ENCODE measurements at places on chromosomes 3 and 15.
A peak's percentile ranks its signal among the peaks of the same experiment; 100 is the strongest.

DNA sequence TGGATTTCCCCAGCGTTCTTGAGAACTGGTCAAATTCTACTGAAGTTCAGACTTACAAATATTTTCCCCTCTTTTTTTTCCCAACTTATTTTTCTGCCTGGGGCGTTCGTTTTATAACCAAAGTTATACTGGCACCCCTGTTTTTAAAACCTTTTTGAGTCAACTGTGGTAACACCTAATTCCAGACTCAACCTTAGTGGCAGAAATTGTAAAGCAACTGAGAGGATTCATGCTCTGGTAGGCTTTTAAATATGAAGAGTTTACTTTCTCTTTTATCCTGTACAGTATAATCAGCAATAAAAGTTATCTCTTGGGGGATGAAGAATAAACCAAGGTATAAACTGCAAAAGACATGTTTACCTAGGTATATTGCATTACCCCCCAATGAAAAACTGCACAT, 2.3 kb downstream of the IL5RA start:
- no peak for DNase-seq

- no peak for DNase-seq
These were observed 72.6 kb downstream of the NPTN start for GRCh38 chr15:73560501-73561117.

GRCh38 chr3:10532939-10533736, 27.8 kb upstream of the ATP2B2 start:
- DNase-seq: no peak

DNA sequence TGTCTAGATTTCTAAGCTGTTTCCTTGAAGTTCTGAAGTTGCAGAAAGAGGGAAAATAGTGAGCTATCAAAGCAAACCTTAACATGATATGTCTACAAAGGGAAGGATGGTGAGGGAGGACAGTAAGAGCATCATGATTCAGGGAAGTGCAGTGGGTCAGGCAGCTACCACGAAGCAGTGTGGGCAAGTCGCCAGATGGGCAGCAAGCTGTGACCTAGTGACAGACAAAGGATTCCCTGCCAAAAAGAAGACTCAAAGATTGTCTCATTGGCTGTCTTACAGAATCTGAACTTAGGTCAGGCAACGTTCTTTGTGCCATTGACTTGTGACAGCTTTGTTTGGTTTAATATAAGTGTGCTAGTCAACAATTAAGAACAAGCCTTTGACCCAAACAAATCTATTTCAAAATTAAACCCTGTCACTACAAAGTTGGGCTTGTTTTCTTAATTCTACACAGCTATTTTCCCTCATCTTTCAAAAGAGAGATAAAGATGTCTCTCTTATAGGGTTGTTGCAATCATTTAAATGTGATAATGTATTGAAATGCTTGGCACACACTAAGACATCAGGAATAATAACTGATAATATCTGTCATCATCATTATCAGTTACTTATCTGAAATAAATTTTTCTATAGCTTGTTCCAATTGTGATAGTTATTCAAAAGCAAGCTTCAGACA, 153.3 kb downstream of the ECT2 start:
- no peak for DNase-seq

DNA sequence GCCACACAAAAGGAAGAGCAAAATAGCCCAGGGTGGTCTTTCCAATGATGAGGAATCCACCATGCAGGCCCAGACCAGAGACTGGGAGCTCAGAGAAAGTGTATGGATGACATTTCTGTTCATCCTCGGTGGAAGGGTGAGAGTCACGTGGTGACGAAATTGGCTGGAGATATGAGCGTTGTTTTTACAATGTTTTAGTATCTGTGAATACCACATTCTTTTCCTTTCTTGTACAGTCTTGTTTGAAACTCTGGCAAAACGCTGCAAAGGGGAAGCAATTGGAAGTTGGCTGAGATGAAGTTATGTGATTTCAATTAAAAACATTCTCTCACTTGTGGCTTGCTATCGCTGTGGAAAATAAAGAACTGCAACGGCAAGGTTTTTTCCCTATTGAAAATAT, 137.5 kb downstream of the MAGI1 start:
- no peak for DNase-seq

DNA sequence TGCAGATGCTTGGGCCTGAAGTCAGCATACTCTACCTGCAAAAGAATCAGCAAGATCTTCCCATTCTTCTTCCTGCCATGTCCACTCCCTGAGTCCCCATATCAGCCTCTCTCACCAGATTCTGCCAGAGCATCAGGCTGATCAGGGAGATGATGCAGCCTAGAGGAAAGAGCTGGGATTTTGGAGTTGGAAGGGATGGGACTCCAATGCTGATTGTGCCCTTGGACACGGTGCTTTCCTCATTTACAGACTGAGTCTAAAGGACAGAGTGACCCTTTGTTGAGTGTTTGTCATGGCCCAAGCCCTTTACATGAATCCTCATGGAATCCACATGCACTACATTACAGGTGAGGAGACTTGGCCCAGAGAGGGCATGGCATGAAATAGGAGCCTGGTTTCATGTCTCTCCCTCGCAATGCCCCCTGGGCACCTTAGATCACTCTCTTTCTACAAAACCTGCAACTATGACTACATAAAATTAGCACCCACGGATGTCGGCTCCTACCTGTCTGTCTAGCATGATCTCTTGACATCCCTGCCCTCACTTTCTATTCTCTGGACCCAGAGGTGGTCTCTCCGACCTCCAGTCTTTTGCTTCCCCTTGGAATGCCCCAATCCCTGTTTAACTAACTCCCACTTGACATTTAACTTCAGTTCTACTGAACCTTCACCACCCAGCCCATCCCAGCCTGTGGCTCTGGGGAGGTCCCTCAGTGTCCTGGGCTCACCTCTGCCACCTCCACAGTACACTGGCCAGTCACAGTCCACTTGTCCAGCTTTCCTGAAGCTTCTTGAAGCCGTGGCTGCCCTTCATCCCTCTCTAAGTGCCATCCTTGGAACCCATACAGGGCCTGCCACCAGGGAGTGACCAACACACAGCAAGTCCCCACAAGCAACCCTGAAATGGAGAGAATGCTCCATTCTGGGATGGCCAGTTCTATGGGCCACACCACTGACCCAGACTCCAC, 173.5 kb downstream of the ABHD5 start:
- no peak for DNase-seq

GRCh38 chr15:69061414-69061842, 46.9 kb downstream of the NOX5 start:
- DNase-seq: no peak

DNA sequence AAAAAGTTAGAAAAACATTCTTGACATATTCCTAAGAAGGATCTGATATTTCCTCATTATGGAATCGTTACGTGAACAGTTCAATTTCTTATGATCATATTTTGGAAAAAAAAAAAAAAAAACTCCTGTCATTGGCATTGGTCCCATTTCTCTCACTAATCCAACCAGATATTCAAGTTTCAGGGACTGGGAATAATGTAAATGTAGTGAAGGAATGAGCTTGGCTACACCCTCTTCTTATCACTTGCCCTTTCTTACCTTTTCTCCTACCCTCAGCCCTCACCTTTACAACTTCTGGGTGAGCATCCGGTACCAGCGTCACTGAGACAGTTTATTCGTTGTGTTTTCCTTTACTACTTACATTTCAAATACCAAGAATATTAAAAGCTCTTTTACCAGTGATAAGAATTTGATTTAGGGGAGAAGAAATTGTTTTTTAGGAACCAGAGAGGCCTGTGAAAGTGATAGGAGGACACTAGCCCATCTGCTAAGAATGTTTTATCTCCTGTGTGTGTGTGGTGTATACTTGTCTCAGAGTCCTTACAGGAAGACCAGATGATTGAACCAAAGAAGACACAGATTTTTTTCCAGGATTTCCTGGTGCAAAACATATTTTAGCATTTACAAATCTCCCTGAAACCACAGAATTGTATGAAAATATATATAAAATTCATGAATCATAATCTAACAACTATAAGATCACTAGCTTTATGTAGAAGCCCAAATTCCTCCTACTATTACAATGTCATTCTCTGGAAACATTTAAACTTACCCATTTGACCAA, 946.7 kb downstream of the ZPLD1 start:
- DNase-seq: no peak

- no peak for DNase-seq
These were observed 91.6 kb upstream of the CBLB start for GRCh38 chr3:105960381-105960780.

DNA sequence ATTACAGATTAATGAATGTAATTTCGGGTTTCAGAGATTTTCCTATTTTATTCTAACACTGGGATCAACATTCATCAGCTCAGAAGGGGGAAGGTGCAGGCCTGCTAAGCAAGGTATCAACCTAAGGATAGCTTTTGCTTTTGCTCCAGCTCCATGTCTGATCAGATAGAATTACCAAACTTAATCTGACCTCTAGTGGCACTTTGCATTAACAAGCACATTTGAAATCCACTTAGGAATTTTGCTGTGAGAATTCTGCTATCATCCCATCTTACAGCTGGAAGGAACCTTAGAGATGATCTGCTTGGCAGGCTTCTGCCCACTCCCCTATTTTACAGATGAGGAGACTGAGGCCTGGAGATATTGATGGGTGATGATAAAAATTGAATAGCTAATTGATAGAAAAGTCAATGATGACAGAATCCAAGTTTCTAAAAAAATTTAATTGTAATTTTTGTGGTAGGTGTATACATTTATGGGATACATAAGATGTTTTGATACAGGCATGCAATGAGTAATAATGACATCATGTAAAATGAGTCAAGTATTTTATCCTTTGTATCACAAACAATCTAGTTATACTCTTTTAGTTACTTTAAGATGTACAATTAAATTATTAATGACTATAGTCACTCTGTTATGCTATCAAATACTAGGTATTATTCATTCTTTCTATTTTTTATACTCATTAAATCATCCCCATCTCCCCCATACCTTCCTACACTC, 209.2 kb upstream of the ZPLD1 start:
- DNase-seq: no peak

- DNase-seq: no peak
These were observed 34.0 kb upstream of the ZNF639 start for GRCh38 chr3:179288845-179289244.

DNA sequence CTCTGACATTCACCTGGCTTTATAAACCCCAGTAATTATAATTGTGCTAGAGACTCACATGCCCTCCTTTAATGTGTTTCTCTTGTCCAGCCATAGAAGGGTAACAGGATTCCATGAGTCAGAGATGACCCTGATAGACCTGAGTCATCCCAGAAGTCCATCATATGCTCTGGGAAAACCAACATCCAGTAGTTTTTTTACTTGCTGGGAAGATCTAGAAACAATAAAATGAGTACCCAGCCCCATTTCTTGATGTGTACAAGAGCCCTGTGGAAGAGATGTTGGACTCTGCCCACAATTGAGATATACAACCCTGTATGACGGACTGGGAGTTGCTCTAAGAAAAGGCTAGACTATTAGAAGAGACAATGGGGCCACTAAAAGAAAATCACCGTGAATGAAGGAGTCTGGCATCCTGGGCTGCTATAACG, 22.4 kb upstream of the THUMPD3 start:
- DNase-seq: no peak

- no peak for DNase-seq
These were observed 58.9 kb downstream of the SLMAP start for GRCh38 chr3:57815036-57815435.

- no peak for DNase-seq
These were observed 8.9 kb upstream of the SUCNR1 start for GRCh38 chr3:151864423-151865101.

DNA sequence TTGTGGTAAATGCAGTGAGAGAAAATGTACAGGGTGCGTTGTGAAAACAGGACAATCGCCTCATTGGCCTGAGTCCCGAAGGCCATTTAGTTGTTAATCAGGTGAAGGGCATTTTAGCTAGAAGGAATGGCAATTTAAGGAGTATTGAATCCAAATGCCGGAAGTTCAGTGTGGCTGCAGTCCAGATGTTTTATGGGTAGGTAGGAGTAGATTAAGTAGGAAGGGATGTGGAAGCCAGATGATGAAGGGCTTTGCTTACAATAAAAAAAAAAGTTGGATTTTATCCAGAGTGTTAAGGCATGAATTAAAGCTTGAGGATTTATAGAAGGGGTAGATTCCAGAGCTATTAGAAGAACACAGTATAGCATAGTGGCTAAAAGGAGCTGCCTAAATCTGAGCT, 572.7 kb downstream of the NLGN1 start:
- no peak for DNase-seq

- no peak for DNase-seq
These were observed 911 bp upstream of the AZI2 start for GRCh38 chr3:28349469-28350000.

- peak; percentile 71 for DNase-seq
These were observed at the start of gene FBXL2 for GRCh38 chr3:33277193-33277882. TSS of gene FBXL2 (plus strand) at chr3:33277442. CDS start at chr3:33277513, 71 bp downstream.

DNA sequence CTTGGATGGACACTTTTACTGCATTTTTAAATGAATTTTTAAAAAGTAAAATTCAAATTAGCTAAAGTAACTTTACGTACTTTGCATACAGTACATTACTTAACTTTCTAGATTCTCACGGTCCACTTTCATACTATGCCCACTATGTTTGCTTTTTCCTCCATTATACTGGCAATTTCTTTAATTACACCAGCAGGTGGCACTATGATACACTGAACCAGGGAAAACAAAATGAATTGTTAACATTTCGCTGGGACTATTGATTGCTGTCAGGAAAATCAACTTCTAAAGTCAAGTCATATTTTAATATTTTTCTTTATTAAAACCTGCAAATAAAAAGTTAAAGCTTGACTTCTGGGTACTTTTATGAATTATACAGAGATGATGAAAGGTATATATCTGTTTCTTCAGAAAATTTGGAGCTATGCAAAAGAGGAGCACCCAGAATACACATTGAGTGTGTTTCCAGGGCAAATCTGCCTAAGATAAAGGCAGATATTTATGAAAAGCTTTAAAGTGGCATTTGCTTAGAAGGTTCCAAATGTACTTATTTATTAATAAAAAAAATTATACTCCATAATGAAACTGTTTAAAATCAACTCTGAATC, 21.8 kb upstream of the POU1F1 start:
- no peak for DNase-seq

GRCh38 chr3:126205717-126206655, 25.6 kb upstream of the ALDH1L1 start:
- no peak for DNase-seq

GRCh38 chr15:85389772-85390171, 9.4 kb downstream of the AKAP13 start:
- DNase-seq: no peak

DNA sequence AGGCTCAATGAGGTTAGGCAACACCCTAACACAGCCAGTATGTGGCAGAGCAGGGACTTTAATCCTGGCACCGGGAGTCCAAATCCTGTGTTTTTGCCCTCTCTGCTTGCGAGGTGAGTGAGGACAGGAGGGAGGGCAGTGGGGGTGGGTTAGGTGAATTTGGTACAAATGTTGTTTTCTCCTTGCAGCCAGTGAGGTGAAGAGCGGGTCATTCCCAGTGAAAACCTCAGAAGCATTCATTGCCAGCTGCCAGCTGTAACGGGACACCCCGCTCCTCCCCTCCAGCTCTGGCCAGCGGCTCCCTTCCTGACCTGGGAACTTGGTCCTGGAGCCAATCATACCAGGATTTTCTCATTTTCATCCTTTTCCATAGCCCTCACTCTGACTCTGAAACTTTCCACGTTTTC, 45.7 kb upstream of the RAB6B start:
- no peak for DNase-seq
